ENCODE measurements at places on chromosomes 16 and 17.

- no peak for DNase-seq
Measured at GRCh38 chr17:76272541-76273444, 7.6 kb downstream of the UBALD2 start.

DNA sequence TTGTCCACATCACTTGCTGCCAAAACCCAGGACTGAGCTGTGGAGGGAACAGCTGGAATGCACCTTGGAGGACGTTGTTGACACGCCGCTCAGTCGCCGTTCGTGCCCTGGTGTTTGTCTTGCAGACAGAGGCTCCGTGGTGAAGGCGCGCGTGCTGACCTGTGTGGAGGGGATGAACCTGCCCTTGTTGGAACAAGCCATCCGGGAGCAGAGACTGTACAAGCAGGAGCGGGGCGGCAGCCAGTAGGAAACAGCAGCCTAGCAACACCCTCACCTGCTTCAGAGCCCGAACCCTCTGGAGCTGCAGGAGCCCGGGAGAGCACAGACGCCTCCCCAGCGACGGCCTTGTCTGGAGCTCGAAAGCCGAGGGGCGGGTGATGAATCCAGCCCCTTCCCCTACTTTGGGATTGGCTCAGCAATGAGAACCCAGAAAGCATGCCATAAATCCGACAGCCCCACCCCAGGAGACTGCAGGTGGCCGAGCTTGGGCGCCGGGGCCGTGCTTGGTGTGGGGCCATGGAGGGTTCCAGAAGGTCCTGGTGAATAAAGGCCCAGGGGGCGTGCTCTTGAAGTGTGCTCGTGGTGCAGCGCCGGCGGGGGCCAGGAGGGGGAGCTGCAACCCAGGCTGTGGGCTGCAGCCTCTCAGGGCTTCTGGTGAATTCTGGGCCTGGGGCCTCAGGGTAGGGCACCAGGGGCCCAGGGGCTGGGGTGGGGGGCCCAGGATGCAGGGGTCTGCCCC lies 470 bp upstream of the CDK3 start:
- DNase-seq, result no peak

DNA sequence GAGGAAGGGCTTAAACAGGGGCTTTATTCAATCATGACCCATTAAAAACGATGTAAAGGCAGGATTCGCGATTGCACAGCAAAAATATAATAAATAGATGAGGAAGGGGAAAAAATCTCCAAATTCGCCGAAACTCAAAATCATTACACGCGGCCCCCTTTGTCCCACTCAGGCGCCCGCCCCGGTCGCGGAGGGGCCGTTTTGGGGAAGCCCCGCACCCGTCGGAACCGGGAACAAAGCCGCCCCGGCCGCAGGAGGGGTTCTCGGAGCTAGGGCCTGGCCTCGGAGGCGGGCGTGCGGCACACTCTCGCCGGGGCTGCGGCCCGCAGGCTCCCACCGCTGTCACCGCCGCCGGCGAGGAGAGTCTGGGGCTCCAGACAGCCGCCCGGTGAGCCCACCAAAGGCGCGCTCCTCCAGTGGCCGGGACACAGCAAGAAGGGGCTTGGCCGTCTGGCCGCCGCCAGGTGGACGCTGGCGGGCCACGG lies 521 bp downstream of the C16orf87 start:
- DNase-seq, result no peak

GRCh38 chr16:17296431-17296830 lies 174.3 kb downstream of the XYLT1 start:
- no peak for DNase-seq

DNA sequence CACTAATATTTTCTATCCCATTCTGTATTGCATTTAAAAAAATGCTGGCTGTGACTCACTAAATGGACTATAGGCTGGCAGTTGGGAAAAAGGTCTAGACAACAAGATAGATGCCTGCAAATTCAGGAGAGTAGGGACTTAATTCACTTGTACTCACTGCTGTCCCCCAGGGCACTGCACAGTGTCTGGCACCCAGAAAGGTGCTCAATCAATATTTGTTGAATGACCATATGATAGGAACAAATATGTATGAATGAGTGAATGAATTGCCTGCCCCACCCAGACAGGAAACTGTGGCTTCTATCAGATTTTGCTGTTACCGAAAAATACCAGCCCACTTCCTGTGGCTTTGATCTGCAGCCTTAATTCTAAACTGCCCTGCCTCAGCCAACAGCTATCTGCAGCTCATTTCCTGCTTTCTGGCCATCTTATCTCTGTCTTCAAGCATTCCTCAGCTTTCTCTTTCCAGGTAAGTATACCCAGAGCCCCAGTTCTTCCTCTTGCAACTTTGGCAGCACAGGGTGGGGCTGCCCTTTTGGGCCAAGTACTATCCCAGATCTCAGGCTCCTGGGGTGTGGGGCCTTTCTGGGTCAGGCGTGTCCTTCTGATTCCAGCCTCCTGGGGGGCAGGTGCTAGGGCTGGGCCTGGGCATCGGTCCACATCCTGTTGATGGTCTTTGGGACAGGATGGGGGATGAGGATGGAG lies 15.3 kb upstream of the TNS4 start:
- no peak for DNase-seq

GRCh38 chr17:49554694-49555494 lies 20.8 kb upstream of the NXPH3 start:
- DNase-seq, result no peak

DNA sequence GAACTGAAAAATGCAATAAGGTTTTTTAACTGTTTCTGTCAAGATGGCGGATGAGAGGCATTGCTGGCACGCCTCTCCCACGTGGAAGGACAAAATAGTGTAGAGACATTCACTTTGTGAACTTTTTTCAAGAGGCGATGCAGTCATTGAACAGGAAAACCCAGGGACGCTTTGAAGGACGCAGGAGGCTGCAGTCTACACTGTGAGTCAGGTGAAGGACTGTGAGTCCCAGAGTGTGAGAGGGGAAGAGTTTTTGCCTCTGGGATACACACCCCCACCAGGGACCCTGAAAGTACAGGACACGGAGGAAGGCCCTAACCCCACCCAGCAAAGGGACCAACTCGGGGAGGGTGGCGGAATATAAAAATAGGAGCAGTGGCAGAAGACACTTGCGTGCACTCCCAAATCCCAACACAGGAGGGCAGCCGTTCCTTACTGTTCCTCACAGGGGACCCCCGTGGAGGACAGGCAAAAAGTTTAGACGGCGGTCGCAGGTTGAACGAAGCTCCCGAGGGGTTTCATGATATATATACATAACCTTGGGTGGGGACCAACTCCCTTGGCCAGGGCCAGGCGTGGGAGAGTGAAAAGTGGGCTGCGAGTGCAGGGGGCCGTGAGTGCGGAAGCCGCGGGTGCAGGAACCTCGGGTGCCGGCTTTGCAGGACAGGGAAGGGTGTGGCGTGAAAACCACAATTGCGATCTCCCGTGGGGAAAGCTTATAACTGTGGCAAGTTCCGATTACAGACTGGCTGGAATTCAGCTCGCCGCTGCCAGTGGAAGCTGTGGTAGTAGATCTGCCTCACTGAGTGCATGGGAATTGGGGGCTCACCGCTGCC lies 82.0 kb upstream of the ALOX12 start:
- DNase-seq, result no peak

- no peak for DNase-seq
Measured at GRCh38 chr17:38544175-38544838, 61.4 kb downstream of the SRCIN1 start.

DNA sequence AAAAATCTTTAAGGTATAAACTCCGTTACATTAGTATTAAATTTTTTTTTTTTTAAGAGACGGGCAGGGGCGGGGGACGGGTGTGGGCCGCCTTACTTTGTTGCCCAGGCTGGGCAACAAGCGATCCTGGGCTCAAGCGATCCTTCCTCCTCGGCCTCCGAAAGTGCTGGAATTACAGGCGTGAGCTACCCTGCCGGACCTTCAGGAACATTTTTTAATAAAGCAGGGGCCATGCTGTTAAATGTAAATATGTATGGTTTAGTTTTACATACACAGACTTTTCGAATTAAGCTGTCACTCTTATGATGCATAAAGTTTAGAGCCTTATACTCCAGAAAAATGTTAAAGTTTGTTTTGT lies 2.4 kb downstream of the PPM1D start:
- DNase-seq, result no peak

GRCh38 chr17:57654040-57654775 lies 90.9 kb downstream of the CCDC182 start:
- no peak for DNase-seq

DNA sequence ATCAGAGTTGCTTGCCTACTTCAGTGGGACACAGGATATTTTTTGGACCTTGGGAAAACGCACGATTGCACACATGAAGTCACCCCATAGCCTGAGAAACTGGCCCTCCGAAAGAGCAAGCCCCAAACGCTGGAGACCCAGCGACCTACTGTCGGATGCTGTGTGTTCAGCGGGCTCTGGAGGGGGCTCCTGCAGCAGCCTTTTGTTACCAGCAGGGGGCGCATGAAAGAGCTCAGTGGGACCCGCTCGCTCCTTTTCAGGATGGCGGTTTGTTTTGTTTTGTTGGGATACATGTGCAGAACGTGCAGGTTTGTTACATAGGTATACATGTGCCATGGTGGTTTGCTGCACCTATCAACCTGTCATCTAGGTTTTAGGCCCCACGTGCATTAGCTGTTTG lies 28.4 kb downstream of the MYH3 start:
- no peak for DNase-seq

DNA sequence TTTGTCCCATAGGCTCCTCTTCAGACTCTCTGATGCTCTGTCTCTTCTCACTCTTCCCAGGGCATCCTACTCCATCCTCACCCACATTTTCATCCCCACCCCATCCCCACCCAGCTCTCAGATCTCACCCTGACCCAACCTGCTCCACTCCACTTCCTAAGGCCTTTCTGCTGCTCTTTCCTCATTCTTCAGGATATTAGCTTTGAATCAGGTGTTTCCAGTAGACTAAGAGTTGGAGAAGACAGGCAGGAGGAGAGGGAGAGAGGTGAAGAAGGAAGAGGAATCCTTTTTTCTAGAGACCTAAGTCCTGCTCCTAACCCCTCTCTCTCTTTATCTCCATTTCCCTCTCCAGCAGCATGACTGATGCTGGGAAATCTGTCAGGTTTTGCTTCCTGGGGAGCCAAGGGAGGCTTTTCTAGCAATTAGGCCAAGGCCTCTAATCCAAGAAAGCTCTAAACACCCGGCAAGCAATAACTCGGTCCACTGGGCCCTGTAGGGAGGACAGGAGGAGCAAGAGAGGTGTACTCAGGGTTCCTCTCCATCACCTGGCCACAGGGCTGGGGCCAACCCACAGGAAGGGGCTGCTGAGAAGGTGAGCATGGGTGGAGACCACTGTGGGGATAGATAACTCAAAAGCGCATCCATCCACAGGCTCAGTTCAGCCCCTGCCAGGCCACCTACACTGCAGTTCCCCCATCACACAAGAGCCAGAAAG lies 133.3 kb downstream of the TMEM132E start:
- no peak for DNase-seq

- DNase-seq, result no peak
Measured at GRCh38 chr16:85312642-85313525, 200.6 kb upstream of the CIBAR2 start.

Data from esophagus squamous epithelium (tissue), 5 donors.